ENCODE measurements at places on chromosomes 16 and 17. TPM values are rescaled to one million over a fixed set of nuclear protein-coding genes. Genes with fewer than 3 reads are reported as not detected.

- H3K36me3 ChIP-seq = peaks cover 14% of the 10 kb centered on the region
- DNase-seq = no peak
- H3K4me1 ChIP-seq = peaks cover 65% of the 10 kb centered on the region
Observed at GRCh38 chr17:35056013-35056412, 7.5 kb downstream of the RFFL start.

DNA sequence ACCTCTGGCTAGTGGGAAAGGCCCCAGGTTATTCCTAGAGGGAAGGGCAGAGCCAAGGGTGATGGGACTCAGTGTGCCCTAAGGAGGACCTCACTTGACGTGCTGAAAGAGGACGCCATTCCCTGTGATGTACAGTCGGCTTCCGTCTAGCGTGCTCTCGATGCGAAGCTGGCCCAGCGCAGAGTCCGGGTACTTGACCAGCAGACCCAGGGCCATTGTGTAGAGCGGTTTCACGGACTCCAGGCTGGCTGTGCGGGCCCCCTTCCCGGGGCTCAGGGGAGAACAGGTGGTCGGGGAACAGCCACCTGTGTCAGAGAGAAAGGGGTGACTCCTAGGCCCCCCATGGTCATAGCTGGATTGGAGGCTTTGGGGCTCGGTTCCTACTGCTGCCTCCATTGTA is 19.9 kb downstream of the PLEKHG4 start:
- no peak overlapping the region for H3K27ac ChIP-seq
- no peaks in the 10 kb centered on the region for H3K36me3 ChIP-seq
- no peaks in the 10 kb centered on the region for H3K27me3 ChIP-seq
- H3K4me3 ChIP-seq = no peak overlapping the region
- no peak for DNase-seq
- H3K4me1 ChIP-seq = no peaks in the 10 kb centered on the region

- H3K27me3 ChIP-seq = peaks cover 15% of the 10 kb centered on the region
- H3K36me3 ChIP-seq = no peaks in the 10 kb centered on the region
- H3K4me1 ChIP-seq = no peaks in the 10 kb centered on the region
Observed at GRCh38 chr16:55566432-55567175, at the start of gene CAPNS2. CAPNS2 (plus strand) TSS chr16:55566684; CDS start chr16:55566757, 73 bp downstream.

DNA sequence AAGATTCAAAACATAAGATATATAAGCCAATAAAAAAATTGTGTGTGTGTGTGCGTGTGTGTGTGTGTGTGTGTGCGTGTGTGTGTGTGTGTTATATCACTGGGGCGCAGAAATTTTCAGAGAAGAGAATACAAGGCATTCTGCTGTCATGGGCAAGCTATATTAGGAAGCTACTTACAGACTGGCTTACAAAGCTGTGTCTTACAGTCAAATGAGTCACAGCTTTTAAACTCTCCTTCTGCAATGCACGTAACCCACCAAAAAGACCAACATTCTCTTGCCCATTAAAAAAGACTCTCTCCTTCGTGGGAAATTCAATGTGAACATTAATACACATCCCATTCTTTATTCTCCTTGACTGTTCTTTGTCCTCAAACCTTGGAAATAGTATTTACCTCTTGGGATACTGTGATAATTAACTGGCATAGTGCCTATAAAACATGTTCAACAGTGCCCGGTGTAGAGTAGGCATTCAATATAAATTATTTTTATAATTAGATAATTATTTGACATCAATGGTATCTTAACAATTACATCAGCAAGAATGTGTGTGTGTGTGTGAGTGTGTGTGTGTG is 860.4 kb upstream of the SOX9 start:
- H3K27ac ChIP-seq = no peak overlapping the region
- no peaks in the 10 kb centered on the region for H3K36me3 ChIP-seq
- H3K4me3 ChIP-seq = no peak overlapping the region
- no peak for DNase-seq
- H3K4me1 ChIP-seq = no peaks in the 10 kb centered on the region

- H3K27me3 ChIP-seq = no peaks in the 10 kb centered on the region
- no peaks in the 10 kb centered on the region for H3K4me1 ChIP-seq
- H3K36me3 ChIP-seq = no peaks in the 10 kb centered on the region
- no peak overlapping the region for H3K4me3 ChIP-seq
- no peak overlapping the region for H3K27ac ChIP-seq
Observed at GRCh38 chr16:11992008-11992584, 15.6 kb downstream of the SNX29 start.

- no peak for DNase-seq
- H3K36me3 ChIP-seq = no peaks in the 10 kb centered on the region
- H3K4me3 ChIP-seq = no peak overlapping the region
- H3K4me1 ChIP-seq = no peaks in the 10 kb centered on the region
- no peak overlapping the region for H3K27ac ChIP-seq
Observed at GRCh38 chr16:52254746-52255145, 292.2 kb downstream of the TOX3 start.

- peaks cover 54% of the 10 kb centered on the region for H3K4me1 ChIP-seq
- H3K36me3 ChIP-seq = peaks cover 40% of the 10 kb centered on the region
Observed at GRCh38 chr17:18184143-18185031, 759 bp downstream of the ALKBH5 start.

GRCh38 chr16:47716571-47716970 is 255.4 kb downstream of the PHKB start:
- H3K4me1 ChIP-seq = peaks cover 6% of the 10 kb centered on the region
- no peak overlapping the region for H3K4me3 ChIP-seq
- no peak overlapping the region for H3K27ac ChIP-seq

- no peak for DNase-seq
- H3K36me3 ChIP-seq = no peaks in the 10 kb centered on the region
Observed at GRCh38 chr16:63442246-63442645, 1406.0 kb upstream of the CDH8 start.

The SMIM36 gene
- total RNA-seq = not detected

The PHOSPHO1 gene
- not detected for total RNA-seq

The ZNF594 gene
- 6.2 TPM for total RNA-seq

The NPIPB4 gene
- 85.2 TPM for total RNA-seq

The OR1F1 gene
- total RNA-seq = not detected

The CYTH1 gene
- 204 TPM for total RNA-seq

Measured in activated CD4-positive, alpha-beta memory T cell treated with anti-CD3 and anti-CD28 coated beads for 36 hours (primary cell).